ENCODE measurements at places on chromosomes 11 and 22. TPM values are rescaled to one million over a fixed set of nuclear protein-coding genes. Genes with fewer than 3 reads are reported as not detected.

Gene ELF5
- not detected for total RNA-seq

Gene PHF21B
- not detected for total RNA-seq

- H3K27ac ChIP-seq, result no peak overlapping the region
- H3K36me3 ChIP-seq, result peaks cover 9% of the 10 kb centered on the region
- H3K27me3 ChIP-seq, result no peaks in the 10 kb centered on the region
- ATAC-seq, result peak; percentile 82
- peaks cover 14% of the 10 kb centered on the region for H3K4me1 ChIP-seq
These were observed 6.0 kb downstream of the C11orf68 start for GRCh38 chr11:65912845-65913244.

GRCh38 chr11:57426439-57426928 lies 437 bp downstream of the SLC43A3 start:
- H3K27ac ChIP-seq, result peak overlapping the region; percentile 97
- H3K4me3 ChIP-seq, result peak overlapping the region; percentile 98
- H3K4me1 ChIP-seq, result peaks cover 28% of the 10 kb centered on the region
- ATAC-seq, result no peak
- H3K27me3 ChIP-seq, result no peaks in the 10 kb centered on the region

- no peaks in the 10 kb centered on the region for H3K27me3 ChIP-seq
- peak; percentile 16 for ATAC-seq
- peak overlapping the region; percentile 99 for H3K27ac ChIP-seq
- peaks cover 20% of the 10 kb centered on the region for H3K4me1 ChIP-seq
These were observed 382 bp downstream of the C11orf54 start for GRCh38 chr11:93741882-93742226.

- H3K27ac ChIP-seq, result no peak overlapping the region
- H3K27me3 ChIP-seq, result no peaks in the 10 kb centered on the region
- H3K4me3 ChIP-seq, result no peak overlapping the region
- no peak for ATAC-seq
- H3K36me3 ChIP-seq, result peaks cover 2% of the 10 kb centered on the region
- no peaks in the 10 kb centered on the region for H3K4me1 ChIP-seq
These were observed 8.4 kb downstream of the RHBDD3 start for GRCh38 chr22:29259253-29259899.

DNA sequence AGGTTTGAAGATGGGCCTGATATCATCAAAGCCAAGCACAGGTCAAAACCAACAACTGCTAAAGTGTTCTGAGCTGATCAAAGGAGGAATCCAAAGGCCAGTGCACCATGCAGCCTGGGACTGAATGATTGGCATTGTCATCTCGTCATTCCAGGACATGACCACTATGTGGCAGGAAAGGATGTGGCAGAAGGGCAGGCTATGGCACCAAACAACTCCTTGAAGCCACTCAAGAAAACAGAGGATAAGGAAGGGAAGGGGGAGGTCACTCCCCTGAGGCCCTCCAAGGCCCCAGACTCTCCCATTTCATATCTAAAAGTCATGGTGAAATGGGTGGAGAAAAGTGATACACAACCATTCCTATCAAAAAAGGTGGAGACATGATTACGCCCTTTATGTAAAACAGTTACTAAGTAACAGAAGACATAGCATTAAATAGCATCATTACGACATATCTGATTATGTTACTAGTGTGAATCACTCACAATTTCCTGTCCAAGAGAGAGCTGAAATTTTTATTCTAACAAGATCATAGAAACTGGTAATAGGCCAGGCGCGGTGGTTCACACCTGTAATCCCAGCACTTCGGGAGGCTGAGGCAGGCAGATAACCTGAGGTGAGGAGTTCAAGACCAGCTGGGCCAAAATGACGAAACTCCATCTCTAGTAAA lies 49.3 kb downstream of the AHNAK start:
- H3K27ac ChIP-seq, result no peak overlapping the region
- H3K27me3 ChIP-seq, result no peaks in the 10 kb centered on the region
- H3K4me3 ChIP-seq, result no peak overlapping the region
- H3K4me1 ChIP-seq, result no peaks in the 10 kb centered on the region
- peak; percentile 76 for ATAC-seq

All from activated T-helper 17 cell treated with anti-CD3 and anti-CD28 coated beads, Interleukin-2, amount 50 U/mL, for 72 hours (primary cell).